ENCODE measurements at places on chromosomes 7 and 10.
A peak's percentile ranks its signal among the peaks of the same experiment; 100 is the strongest.

DNA sequence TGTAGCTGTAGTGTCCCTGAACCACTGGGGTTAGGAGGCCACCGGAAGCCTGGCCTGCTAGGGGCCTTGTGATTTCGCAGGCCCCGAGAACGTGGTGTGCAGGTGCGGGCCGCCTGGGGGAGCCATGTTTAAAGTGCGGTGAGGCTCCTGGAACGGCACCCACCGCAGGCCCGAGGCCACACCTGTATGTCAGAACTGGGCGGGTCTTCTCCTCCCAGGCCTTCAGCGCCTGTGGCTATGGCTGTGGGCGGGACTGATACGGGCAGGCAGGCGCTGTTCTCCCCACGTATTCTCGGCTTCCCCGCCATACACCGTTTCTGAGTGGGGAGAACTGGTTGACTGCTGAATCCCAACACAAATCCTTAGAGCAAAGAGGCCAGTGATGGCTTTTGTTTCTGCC lies 74.8 kb downstream of the DNAJB6 start:
- peak; percentile 62 for DNase-seq

GRCh38 chr10:49741108-49741995 lies 20.8 kb downstream of the OGDHL start:
- no peak for DNase-seq

- DNase-seq, result no peak
Measured at GRCh38 chr7:80131675-80132435, 2.8 kb upstream of the GNAI1 start.

- DNase-seq, result no peak
Measured at GRCh38 chr10:73399063-73399462, 14.8 kb downstream of the ANXA7 start.

GRCh38 chr7:152521420-152522337 lies 85.9 kb upstream of the KMT2C start:
- no peak for DNase-seq

DNA sequence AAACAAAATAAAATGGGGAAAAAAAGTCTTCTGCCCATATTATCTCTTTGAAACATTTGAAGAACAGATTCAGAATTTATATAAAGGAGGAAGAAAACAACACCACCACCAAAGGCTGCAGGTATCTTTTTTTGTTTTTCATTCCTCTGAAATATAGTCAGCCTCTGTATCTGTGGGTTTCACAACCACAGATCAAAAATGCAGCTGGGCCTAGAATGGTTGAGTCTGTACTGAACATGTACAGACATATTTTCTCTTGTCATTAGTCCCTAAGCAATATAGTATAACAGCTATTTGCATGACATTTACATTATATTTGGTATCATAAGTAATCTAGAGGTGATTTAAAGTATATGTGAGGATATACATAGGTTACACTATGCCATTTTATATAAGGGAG lies 559.7 kb upstream of the LRRN3 start:
- no peak for DNase-seq

GRCh38 chr10:119030421-119031250 lies 1.1 kb downstream of the NANOS1 start:
- DNase-seq, result peak; percentile 49

DNA sequence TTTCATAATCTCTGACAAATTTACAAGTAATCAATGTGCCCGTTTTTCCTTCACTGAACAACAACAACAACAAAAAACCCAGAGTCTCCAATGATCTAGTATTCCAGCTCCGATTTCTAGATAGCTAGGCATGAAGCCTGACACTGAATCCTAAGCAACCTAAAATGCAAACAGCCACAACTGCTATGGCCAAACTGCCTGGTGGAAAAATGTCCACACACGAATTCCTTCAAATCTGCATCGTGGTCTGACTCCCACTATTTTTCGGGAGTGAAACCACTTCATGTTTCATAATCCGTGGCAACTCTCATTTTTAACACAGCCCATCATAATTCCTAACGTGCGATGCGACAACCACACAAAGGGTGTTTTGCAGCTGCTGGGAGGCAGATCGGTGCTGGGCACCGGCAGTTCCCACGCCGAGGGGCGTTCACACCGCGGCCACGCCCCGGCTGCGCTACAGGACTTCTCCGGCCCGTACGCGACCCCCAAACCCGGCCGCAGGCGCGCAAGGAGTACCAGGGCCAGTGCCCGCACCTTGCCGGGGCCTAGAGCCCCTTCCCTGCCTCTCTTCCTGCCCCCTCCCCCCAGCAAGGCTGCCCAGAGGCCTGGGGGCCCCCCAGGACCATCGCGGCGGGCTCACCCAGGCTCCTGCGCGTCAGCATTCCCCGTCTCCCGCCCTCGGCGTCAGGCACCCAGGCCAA lies 814 bp downstream of the RUFY2 start:
- DNase-seq, result peak; percentile 24

GRCh38 chr7:117088623-117089194 lies 135.4 kb downstream of the ST7 start:
- no peak for DNase-seq

DNA sequence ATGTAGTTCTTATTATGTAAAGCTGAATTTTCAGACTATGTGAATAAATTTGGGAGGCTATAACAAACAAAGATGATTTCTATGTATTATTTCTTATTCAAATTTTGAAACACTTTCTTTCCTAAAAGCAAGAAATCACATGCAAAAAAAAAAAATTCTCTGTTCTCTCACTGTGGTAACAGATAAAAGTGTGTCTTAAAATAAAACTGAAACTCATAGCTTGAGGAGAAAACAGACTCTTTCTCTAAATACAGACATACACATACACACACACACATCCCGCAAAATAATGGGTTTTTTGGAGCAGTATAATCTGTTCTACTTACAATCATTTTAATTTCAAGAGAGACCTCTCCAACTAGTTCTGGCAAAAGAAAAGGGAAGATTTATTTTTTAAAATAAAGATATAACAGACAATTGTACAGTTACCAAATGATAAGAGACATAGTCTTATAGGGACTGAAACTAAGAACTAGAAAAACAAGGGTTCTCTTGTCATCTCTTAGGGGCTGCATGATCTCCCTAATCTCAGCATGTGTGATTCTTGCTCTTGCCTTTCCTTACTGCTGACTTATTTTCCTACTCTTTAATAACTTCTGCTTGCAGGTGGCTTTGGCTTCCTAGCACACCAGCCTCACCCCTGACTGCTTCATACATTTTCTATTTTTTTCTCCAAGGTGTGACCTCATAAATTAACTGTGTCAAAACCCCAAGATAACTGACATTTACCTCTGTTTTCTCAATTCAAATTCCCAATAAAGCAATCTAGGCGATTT lies 483.5 kb upstream of the POT1 start:
- no peak for DNase-seq

GRCh38 chr10:5956146-5956936 lies 21.0 kb downstream of the IL15RA start:
- DNase-seq, result no peak

GRCh38 chr7:133512560-133512959 lies 259.7 kb downstream of the EXOC4 start:
- no peak for DNase-seq

DNA sequence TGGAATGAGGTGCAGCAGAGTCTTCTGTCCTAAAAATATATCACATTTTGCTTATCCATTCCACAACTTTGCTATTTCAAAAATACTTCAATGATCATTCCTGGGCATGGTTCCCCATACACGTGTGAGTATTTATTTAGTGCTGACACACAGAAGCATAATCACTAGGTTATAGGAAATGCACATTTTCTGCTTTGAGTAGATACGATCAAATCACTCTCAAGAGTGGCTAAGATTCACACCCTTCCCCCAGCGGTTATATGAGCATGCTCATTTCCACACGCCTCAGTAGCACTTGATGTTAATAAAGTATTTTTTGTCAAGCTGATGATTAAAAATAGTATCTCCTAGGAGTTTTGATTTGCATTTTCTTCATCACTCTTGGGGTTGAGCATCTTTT lies 93.5 kb upstream of the LRRC4 start:
- no peak for DNase-seq

DNA sequence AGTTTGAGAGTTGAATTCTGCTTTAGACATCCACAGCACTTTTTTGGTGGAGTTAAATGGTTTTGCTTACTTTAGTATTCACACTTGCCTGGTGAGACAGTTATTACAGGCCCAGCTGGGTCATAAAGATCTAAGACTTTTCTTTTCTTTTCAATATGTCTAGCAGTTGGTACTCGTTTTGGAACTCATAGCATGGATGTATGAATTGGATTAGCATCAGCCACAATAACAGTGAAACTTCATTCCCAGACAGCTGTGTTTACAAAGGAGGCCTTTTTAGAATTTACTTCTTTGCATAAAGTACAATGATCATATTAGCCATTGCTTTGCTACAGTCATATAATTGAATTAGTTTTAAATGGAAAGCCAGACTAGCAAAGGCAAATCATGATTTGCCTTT lies 168.4 kb upstream of the DKK1 start:
- no peak for DNase-seq

DNA sequence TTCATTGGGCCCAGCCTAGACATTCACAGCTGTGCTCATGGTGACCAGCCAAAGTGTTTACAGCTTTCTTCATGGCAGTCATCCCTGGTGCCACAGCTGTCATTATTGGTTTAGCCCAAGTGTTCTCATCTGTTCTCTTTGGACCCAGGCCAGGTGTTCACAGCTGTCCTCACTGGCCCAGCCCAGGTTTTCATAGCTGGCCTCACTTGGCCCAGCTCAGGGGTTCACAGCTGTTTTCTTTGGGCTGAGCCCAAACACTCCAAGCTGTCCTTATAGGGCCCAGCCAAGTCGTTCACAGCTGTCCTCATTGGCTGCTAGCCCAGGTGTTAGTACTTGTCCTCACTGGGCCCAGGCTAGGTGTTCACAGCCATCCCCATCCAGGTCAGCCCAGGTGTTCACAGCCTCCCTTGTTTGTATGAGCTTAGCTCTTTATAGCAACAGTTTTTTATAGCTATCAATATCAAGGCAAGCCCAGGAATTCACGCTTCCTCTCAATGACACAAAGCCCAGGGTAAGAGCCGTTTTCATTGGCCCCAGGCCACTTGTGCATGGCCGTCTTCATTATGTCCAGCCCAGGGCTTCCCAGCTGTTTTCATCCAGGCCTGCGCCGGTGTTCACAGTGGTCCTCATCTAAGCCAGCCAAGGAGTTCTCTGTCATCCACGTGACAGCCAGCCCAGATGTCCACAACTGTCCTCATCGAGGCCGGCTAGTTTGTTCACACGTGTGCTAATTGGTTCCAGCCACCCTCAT lies 11.6 kb downstream of the FRG2B start:
- DNase-seq, result no peak

DNA sequence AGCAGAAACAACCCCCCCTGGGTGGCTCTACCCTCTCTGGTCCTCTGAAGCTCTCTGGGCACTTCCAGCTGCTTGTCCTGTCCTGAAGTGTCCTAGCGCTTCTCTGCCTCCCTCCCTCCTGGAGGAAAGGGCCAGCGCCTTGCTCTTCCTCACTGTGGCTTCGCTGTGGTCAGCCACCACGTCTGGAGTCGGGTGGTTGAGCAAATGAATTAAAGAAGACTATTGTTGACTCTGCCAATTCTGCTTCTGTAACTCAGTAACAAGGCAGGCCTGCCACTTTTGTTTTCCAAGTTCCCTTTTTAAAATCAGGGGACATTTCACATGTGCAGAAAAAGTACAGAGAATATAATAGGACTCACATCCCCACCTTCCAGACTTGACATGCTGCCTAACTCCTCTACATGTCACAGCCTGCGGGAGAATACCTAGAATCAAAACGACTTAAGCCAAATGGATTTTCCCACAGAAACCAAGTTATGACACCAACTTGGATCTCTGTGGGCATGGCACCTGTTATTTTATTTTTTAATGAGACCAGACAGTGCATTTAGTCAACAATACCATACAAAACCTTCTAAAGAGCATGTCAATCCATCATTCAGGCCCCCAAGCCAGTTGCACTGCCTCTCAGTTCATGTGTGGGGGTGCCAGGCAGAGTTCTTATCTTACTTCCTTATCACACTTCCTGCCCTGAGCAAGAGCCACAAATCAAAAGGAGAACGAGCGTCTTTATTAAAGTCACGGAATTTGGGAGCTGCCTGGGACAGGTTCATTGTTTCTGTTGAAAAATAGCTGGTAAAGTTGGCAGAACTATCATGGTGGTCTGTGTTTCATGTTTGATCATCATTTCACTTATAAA lies 6.8 kb downstream of the FFAR4 start:
- no peak for DNase-seq

GRCh38 chr7:80387634-80388193 lies 124.2 kb downstream of the GNAT3 start:
- DNase-seq, result no peak

DNA sequence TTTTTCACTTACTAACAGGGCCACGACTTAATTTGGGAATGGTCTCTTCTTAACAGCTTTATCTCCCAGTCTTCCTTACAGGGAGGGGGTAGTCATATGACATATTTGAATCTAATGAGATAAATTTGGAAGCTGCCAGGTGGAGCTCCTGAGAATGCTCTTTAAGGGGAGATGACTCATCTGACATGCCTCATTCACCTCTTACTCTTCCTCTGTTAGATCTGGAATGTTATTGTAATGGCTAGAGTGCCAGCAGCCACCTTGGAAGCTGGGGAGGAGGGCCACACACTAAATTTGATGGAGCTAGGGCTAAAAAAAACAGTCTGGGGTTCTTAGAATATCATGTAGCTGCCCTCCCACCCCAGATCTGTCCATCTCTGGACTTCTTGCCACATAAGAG lies 22.7 kb downstream of the HECW1 start:
- DNase-seq, result no peak

- no peak for DNase-seq
Measured at GRCh38 chr10:92213049-92213448, 77.8 kb downstream of the CPEB3 start.

DNA sequence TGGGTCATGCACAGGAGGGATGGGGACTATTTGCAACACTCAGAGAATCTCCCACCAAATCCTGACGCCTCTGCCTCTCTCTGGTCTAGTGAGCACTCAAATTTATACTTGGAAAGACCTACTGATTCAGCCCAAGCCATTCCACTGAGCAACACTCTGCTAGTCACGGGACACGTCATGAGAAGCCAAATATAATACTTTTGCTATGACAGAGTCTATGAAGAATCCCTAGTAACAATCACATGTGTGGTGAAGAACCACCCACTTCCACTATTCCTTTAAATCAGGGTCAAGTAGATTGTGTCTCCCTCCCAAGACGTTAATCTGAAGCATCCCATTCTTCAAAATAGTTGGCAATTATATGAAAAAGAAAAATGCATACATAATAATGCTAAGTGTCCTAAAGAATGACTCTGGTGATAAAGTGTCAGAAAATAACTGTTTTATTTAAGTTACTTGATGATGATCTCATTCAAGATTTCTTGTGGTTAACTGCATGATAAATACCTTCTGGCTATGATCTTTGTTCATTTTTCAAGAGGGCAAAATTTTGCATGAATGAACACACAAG lies 28.5 kb downstream of the CHCHD3 start:
- no peak for DNase-seq

- DNase-seq, result no peak
Measured at GRCh38 chr7:11221984-11222383, 248.3 kb downstream of the PHF14 start.

Measured in CD4-positive, alpha-beta T cell treated with Interleukin-12 subunit alpha and Interleukin-12 subunit beta, for 1 hour (primary cell).